ENCODE measurements at places on chromosomes 5 and 9.

GRCh38 chr9:72383978-72384709, 19.1 kb upstream of the ZFAND5 start:
- no peak for DNase-seq

GRCh38 chr5:881551-881935, 11.1 kb downstream of the BRD9 start:
- DNase-seq: no peak

DNA sequence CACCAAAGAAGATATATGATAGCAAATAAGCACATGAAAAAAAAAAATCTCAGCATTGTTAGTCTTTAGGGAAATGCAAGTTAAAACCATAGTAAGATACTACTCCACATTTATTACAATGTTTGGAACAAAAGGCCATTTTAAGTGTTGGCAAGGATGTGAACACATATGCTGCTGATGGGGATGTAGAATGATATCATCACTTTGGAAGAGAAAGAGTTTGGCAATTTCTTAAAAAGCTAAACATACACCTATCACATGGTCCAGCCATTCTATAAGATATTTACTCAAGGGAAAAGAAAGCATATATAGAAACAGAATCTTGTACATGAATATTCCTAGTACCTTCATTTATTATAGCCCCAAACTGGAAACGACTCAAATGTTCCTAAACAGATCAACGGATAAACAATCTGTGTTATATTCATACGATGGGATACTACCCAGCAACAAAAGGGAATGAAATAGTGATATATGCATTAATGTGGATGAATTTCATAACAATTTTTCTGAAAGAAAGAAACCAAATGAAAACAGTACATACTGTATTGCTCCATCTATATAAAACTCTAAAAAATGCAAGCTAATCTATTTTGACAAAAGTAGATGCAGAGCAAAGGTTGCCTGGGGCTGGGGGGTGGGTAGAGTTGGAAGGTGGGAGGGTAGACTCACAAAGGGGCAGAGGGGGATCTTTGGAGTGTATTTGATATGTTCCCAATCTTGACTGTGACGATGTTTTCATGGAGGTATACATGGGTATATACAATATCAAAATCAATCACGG, 45.7 kb upstream of the SMAD5 start:
- no peak for DNase-seq

DNA sequence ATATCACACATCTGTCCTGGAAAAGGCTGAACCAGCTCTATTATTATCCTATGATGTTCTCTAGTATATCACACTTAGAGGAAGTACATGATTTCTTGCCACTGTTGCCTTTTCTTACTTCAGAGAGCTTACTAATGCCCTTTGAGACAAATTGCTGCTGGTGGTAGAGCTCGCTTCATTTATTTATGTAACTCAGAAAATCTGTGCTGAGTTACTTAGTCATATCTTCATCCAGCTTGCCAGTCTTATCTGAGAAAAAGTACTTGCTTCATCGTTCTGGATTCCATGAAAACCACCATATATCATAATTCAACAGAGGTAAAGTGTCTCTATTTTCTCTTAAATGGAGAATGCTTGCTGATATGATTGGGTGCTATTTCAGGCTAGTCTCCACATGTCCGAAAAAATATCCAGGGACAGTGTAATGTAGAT, 26.6 kb downstream of the PTPDC1 start:
- DNase-seq: no peak

GRCh38 chr5:127562252-127562651, 44.8 kb downstream of the PRRC1 start:
- DNase-seq: peak; percentile 15

DNA sequence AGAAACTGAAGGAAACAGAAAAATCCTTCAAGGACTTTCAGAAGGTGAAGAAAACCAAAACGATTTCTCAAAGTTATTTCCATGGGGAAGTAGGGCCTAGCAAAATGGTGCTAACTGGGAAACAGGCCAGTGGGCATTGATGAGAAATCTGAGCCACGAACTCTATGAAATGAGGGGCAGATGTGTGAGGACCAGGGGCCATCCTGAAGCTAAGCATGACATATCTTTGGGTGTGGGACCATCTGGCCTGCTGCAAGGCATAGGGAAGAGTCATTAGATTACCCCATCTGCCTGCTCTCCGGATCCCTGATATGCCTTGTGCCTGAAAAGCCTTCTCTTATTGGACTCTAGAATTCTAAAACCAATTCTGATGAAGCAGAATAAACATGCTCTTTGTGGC, 143.8 kb downstream of the PALM2AKAP2 start:
- DNase-seq: no peak

DNA sequence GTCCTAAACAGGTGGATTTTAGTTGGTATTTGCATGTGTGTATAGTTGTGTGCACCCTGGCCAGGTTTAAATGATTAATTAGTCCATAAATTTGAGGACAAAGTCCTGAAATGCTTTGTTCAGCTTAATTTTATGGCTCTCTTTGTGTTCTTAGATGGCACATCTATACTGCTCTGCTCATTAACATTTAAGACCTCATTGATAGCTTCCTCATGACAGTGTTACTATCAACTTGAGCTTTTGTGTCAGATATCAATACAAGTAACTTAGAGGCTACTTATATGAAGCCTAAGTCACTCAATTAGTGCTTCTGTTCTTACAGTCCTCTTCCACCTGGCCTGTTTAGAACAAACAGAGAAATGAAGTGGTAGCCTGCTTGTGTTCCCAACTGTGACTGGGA, 240.9 kb downstream of the TRPM3 start:
- DNase-seq: no peak
